CD4-positive, alpha-beta T cell treated with Interleukin-10 for 1 hour (primary cell): ENCODE measurements at places on chromosomes 4 and X.

- DNase-seq = no peak
Measured at GRCh38 chr4:72243641-72244040, 211.8 kb downstream of the NPFFR2 start.

GRCh38 chr4:84378356-84378755 lies 120.7 kb downstream of the NKX6-1 start:
- DNase-seq = no peak

DNA sequence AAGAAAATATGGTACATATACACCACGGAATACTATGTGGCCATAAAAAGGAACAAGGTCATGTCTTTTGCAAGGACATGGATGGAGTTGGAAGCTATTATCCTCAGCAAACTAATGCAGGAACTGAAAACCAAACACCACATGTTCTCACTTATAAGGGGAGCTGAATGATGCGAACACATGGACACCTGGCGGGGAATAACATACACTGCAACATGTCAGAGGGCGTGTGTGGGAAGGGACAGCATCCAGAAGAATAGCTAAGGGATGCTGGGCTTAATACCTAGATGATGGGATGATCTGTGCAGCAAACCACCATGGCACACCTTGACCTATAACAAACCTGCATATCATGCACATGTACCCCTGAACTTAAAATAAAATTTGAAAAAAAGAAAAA lies 19.5 kb upstream of the CNKSR2 start:
- DNase-seq = no peak

- DNase-seq = no peak
Measured at GRCh38 chrX:74187211-74187610, 116.8 kb upstream of the ZCCHC13 start.

DNA sequence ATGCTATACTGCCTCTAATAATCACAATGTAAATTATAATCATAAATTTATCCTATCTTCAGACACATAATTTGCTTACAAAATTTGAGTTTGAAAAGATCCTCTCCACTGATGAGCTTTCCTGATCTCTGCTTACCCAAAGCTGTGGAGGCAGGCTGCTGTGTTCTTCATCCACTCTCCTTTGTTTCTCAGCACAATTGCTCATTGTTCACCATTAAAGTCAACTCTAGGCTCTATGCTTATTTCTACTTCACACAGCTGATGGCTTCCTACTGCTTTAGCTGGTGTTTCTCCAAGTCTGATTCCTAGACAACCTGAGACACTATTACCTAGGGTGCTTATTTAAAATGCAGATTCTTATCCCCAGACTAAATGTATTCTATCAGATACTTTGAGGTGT lies 319.7 kb downstream of the PCDH18 start:
- DNase-seq = no peak

GRCh38 chr4:21744046-21744445 lies 204.5 kb downstream of the KCNIP4 start:
- no peak for DNase-seq

GRCh38 chrX:41734530-41734929 lies 10.5 kb downstream of the GPR82 start:
- DNase-seq = peak; percentile 9

DNA sequence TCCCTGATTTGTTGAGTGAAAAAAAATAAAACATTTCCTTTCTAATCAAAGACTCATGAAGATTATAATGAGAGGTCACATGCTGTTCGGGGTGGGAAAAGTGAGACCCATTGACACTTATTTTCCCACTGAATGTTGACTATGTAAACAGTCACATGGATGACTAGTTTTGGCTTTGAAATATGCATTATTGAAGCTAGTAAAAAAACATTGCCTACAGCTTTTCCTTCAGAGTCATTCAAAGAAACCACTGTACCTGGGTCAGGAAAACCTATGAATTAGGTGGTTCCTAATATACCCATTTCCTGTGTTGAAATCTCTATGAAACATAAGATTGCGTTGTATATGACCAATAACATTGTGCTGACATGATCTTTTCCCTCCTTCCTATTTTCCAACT lies 251.2 kb downstream of the CFAP299 start:
- DNase-seq = no peak

DNA sequence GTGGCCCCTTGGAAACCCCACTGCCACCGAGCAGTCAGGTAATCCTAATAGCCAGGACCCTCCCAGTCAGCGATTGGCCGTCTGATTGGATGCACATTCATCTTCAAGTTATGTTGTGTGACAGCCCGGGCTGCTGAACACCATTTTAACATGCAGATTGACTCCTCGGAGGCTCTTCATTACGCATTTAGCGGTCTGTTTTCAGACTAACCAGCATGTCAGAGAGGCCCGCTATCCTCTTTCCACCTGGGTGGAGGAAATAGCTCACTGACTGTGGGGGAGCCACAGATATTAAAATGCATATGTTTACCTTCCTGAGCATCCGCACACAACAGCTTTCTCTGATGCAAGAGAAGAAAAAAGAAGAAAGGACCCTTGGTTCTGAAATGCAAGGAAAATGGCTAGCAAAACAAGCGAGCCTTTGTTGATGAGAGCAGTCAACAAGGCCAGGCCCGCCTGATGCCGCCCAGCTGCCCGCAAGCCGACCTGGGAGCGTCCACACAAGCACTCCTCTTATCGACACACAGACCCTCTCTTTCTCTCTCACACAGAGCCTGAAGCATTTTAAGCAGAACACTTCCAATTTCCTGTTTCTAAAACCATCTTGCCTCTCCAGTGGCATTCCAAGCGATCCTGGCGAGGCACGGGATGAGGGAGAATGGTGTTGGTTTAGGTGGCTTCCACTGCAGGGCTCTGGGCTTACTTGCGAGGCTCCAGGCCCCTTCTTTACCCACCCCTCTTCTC lies 118.3 kb downstream of the MGST2 start:
- no peak for DNase-seq

- DNase-seq = no peak
Measured at GRCh38 chrX:76029385-76029784, 143.5 kb upstream of the PBDC1 start.

GRCh38 chr4:93791570-93792195 lies 36.9 kb upstream of the ATOH1 start:
- peak; percentile 13 for DNase-seq
